ENCODE measurements at places on chromosomes 16 and 17.

GRCh38 chr17:28177351-28177750 is 134.9 kb downstream of the NLK start:
- no peak for DNase-seq
- H3K4me1 ChIP-seq, result peaks cover 9% of the 10 kb centered on the region
- H3K36me3 ChIP-seq, result no peaks in the 10 kb centered on the region
- H3K4me3 ChIP-seq, result no peak overlapping the region
- no peaks in the 10 kb centered on the region for H3K27me3 ChIP-seq

DNA sequence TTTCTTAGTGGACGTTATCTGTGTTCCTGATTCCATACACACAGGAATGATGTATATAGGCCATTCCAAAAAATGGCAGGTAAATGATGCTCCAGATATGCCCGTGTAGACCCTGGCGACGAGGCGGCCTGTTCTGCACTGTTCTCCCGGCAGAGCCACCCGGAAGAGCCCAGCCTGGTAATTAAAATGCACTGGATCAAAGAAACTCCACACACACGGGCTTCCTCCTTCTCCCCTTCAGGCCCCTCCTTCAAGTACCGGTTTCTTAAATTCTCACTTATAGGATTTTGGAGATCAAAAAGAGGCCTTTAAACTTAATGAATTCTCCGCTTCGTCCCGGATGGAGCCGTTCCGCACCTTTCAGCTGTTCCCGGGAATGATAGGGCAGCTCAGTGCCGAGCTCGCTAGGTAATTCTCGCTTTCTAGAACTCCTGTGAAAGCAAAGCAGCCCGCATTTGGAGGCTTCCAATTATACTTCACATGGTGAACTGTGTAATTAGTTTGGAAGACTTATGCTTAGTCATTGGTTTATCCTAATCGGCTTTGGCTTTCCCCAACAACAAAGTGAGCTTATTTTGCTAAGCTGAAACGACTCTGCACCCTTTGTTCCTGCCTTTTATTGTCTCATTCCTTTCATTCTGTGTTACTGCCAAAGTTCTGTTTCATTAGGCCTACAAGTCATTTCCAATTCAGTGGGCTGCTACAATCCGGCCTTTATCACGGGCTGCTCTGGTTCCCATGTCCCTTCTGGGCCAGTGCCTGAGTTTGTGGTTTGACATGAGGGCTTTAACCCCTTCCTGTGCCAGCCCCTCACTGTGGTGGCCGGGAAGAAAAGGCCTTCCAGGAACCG is 150.0 kb downstream of the MSI2 start:
- no peak overlapping the region for H3K27ac ChIP-seq
- peaks cover 44% of the 10 kb centered on the region for H3K4me1 ChIP-seq
- no peak overlapping the region for H3K4me3 ChIP-seq
- no peaks in the 10 kb centered on the region for H3K27me3 ChIP-seq
- DNase-seq, result peak; percentile 20

- H3K27me3 ChIP-seq, result peaks cover 18% of the 10 kb centered on the region
- H3K36me3 ChIP-seq, result no peaks in the 10 kb centered on the region
- H3K27ac ChIP-seq, result no peak overlapping the region
Observed at GRCh38 chr17:35735036-35735805, 3.8 kb downstream of the RASL10B start.

GRCh38 chr16:87841340-87842208 is 27.7 kb downstream of the SLC7A5 start:
- H3K27ac ChIP-seq, result no peak overlapping the region
- H3K4me1 ChIP-seq, result no peaks in the 10 kb centered on the region
- no peaks in the 10 kb centered on the region for H3K36me3 ChIP-seq
- no peak for DNase-seq

DNA sequence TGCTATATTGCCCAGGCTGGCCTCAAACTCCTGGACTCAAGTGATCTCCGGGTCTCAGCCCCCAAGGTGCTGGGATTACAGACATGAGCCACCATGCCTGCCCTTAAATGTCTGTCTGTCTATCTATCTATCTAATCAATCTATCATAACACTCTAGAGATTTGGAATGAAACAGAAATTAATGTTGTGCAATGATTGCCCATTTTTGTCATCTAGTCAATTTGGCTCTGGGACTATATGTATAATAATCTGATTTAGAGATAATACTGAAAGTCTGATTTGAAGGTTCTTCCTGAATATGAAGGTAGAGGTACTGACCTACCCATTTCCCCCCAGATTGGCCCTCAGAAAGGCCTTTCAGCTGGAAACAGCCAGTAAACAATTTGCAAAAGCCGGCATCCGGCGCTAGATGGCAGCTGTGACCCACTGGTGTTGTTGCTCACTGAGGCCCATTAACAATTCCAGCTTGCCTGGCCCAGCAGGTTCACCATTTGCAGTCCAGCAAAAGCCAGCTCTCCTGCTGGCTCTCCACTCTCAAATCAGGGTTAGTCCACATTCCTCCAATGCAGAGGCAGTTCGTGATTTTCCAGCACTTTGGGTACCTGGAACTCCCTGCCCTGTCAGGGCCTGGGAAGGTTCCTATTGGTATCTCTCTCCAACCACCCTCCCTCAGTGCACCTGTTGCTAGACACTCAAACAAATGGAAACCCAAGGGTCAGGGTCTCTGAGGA is 22.9 kb upstream of the C16orf87 start:
- no peak overlapping the region for H3K4me3 ChIP-seq
- H3K27me3 ChIP-seq, result no peaks in the 10 kb centered on the region
- no peaks in the 10 kb centered on the region for H3K4me1 ChIP-seq
- no peaks in the 10 kb centered on the region for H3K36me3 ChIP-seq
- H3K27ac ChIP-seq, result no peak overlapping the region

DNA sequence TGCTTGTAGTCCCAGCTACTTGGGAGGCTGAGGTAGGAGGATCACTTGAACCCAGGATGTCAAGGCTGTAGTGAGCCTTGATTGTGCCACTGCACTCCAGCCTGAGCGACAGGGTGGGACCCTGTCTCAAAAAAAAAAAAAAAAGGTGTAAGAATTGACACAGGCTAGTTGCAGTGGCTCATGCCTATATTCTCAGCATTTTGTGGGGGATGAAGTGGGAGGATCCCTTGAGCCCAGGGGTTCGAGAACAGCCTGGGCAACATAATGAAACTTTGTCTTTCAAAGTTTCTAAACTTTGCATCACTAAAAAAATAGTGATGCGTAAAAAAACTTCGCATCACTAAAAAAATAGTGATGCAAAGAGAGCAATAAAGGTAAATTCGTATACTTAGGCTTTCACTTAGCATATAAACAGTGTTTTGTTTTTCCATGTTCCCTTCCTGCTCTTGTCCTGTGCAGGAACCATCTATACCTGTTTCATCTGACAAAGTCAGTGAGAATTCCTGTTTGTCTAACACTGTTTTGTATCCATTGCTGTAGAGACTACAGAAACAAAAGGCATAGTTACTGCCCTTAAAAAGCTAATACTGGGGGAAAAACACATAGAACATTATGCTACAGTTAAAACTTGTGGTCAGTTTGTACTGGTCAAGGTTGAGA is 32.1 kb downstream of the CTCF start:
- H3K27me3 ChIP-seq, result no peaks in the 10 kb centered on the region
- peaks cover 14% of the 10 kb centered on the region for H3K36me3 ChIP-seq
- H3K4me1 ChIP-seq, result peaks cover 2% of the 10 kb centered on the region
- no peak for DNase-seq

DNA sequence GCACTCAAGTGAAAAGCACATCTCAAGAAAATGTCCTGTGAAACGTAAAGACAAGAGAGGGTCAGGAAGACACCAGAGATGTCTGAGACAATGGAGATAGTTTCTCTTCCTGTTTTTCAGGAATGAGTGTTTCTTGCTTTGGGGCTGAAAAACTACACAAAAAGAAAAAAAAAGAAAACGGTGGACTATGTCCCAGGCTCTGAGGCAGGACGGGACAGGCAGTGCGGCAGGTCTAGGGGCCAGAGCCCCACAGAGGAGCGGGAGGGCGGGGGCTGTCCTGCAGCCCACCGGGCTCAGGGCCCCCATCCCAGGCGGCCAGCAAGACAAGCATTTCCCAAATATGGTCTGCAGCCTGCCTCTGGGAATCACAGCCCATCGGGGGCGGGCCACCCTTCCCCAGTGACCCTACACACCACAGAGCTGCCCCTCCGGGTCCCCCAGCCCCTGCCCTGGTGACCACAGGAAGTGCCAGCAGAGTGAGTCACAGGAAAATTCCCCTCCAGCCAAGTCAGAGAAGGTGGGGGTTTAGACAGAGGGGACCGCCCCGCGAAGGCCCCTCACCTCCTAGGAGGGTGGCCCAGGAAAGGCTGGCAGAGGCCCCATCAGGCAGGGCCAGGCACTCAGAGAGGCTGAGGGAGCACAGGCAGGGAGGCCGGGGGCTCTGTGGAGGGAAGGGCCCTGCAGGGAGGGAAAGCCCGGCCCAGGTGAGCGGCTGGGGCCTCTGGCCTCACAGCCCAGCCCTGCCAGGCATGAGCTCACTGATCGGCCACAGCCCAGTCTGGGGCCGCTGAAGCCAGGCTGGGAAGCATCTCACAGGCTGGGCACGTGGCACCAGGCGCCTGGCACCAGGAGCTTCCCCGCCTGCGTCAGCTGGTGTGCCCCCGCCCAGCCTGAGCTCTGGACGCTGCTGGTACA is 6.3 kb downstream of the BCAR1 start:
- peaks cover 21% of the 10 kb centered on the region for H3K27me3 ChIP-seq
- H3K36me3 ChIP-seq, result peaks cover 5% of the 10 kb centered on the region
- peaks cover 91% of the 10 kb centered on the region for H3K4me1 ChIP-seq
- DNase-seq, result peak; percentile 84

GRCh38 chr16:5438591-5438990 is 341.0 kb upstream of the EEF2KMT start:
- H3K27me3 ChIP-seq, result no peaks in the 10 kb centered on the region
- no peaks in the 10 kb centered on the region for H3K4me1 ChIP-seq
- no peak overlapping the region for H3K4me3 ChIP-seq
- DNase-seq, result no peak

GRCh38 chr17:81703747-81704654 is 834 bp downstream of the MRPL12 start:
- DNase-seq, result no peak
- peak overlapping the region; percentile 95 for H3K27ac ChIP-seq
- H3K4me3 ChIP-seq, result peak overlapping the region; percentile 93
- H3K4me1 ChIP-seq, result peaks cover 28% of the 10 kb centered on the region

DNA sequence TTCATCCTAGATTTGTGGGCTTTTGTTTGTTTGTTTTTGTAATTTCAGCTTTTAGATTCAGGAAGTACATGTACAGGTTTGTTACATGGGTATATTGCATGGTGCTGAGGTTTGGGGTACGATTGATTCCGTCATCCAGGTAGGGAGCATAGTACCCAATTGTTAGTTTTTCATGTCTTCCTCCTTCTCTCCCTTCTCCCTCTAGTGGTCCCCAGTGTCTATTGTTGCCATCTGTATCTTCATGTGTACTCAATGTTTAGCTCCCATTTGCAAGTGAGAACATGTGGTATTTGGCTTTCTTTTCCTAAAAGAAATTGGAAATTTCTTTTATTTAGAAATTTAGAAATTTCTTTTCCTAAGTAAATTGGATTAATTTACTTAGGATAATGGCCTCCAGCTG is 37.1 kb upstream of the BCAS3 start:
- DNase-seq, result no peak
- H3K27ac ChIP-seq, result no peak overlapping the region
- no peak overlapping the region for H3K4me3 ChIP-seq
- H3K4me1 ChIP-seq, result peaks cover 20% of the 10 kb centered on the region
- H3K36me3 ChIP-seq, result peaks cover 7% of the 10 kb centered on the region

DNA sequence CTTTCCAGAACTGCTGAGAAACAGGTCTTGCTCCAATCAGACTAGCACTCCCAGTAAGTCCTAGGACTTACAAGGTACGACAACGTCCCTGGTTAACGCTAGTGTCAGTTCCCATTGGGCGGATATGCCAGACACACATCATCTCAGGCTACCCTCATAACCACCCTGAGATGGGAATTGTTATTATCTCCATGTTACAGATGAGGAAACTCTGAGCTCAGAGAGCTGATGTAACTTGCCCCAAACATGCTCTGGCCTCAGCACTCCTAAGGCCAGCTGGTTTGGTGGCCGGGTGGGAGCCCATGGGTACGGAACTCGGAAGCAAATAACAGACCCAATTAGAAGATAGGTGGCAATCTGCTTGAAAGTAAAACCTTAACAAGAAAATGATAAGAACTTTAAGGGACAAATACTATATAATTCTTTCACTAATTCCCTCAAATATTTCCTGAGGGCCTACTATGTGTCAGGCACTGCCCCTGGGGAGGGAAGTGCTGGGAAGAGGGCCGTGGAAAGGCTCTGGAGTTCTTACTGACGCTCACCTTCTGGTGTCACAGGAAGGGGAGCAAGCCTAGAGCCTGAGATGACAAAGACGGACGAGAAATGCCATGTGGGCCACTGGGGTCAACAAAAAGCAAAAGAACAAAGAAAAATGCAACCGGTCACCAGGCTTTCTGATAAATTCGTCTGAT is 6.9 kb downstream of the CREBBP start:
- H3K4me1 ChIP-seq, result peaks cover 98% of the 10 kb centered on the region
- H3K4me3 ChIP-seq, result no peak overlapping the region
- no peak overlapping the region for H3K27ac ChIP-seq
- no peaks in the 10 kb centered on the region for H3K27me3 ChIP-seq

DNA sequence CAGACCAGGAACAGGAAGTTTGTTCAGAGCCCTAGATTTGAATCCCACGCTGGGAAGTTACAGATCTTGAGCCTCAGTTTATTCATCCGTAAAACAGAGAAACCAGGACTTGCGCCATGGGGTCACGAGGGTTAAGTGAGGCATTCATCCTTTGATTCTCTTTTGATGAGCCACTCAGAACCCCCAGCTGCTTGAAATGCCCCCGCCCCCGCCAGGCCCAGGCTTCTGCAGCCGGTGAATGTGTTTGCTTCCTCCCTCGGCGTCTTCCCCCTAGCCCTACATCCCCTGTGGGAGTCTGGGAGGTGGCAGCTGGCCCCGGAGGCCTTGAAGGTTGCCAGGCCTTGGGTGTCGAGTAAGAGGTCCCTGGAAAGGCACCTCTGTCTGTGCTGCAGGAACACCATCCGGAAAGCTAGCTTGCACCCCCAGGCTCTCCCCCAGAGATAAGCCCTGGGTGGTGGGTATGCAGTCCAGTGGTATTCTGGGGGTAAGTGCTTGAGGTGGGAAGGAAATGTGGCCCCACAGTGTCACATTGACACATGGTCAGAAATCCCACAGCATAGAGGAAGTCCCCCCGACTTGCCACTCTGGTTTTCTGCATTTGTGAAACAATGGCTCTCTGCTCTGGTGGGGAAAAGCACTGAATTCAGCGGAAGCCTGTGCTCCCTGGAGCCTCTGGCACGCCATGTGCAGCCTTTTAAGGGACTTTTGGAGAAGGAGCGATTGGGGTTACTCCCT is 14.9 kb downstream of the IRF8 start:
- H3K36me3 ChIP-seq, result no peaks in the 10 kb centered on the region
- no peak overlapping the region for H3K4me3 ChIP-seq
- no peak for DNase-seq
- peaks cover 16% of the 10 kb centered on the region for H3K4me1 ChIP-seq

GRCh38 chr17:2689411-2690164 is 22.0 kb downstream of the CLUH start:
- H3K4me3 ChIP-seq, result peak overlapping the region; percentile 2
- H3K27ac ChIP-seq, result peak overlapping the region; percentile 4
- H3K36me3 ChIP-seq, result peaks cover 53% of the 10 kb centered on the region

- H3K27ac ChIP-seq, result peak overlapping the region; percentile 90
- no peaks in the 10 kb centered on the region for H3K27me3 ChIP-seq
- peaks cover 19% of the 10 kb centered on the region for H3K4me1 ChIP-seq
Observed at GRCh38 chr17:42833767-42834422, 698 bp downstream of the PSME3 start.

GRCh38 chr17:33444731-33445130 is 151.6 kb upstream of the ASIC2 start:
- H3K4me1 ChIP-seq, result no peaks in the 10 kb centered on the region
- no peak overlapping the region for H3K27ac ChIP-seq
- no peak for DNase-seq
- no peaks in the 10 kb centered on the region for H3K36me3 ChIP-seq
- peaks cover 22% of the 10 kb centered on the region for H3K27me3 ChIP-seq

- no peaks in the 10 kb centered on the region for H3K27me3 ChIP-seq
- peak overlapping the region; percentile 24 for H3K4me3 ChIP-seq
- peak overlapping the region; percentile 59 for H3K27ac ChIP-seq
Observed at GRCh38 chr17:9115214-9116191, 94.2 kb downstream of the NTN1 start.
